ENCODE measurements at places on chromosomes 3 and 15.

DNA sequence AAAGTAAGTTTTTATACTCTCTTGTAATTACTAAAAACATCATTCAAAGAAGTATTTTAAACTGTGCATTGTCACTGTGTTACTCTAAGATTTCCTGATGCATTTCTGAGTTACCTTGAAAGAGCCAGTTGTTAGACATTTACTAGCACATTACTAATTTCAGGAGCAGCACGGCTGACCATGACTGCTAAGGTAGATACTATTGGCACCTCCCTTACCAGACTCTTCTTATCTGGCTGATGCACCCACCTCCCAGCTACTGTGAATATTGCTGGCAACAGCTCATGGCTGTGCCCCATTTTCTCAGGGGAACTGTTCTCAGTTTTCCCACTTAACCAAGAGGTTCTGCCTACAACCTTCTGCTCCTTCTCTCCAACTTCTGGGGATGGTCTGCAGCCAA, 29.4 kb downstream of the COL6A5 start:
- no peak for DNase-seq

DNA sequence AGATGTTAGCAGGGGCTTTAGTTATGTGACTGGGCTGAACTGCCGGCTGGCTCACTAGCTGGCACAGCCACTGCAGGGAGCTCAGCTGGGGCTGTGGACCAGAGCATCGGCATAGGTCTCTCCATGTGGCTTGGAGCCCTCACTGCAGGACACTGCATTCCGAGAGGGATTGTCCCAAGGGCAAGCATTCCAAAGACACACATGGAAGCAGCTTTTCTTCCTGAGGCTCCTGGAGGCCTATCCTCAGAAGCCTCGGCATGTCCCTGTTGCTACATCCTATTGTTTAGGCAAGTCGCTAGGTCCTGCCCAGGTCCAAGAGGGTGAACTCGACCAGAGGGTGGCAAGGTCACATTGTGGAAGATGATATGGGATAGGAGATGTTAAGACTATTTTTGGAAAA, 209.8 kb downstream of the PLCL2 start:
- DNase-seq, result no peak

- DNase-seq, result no peak
Observed at GRCh38 chr3:42256135-42256819, 9.7 kb downstream of the CCK start.

DNA sequence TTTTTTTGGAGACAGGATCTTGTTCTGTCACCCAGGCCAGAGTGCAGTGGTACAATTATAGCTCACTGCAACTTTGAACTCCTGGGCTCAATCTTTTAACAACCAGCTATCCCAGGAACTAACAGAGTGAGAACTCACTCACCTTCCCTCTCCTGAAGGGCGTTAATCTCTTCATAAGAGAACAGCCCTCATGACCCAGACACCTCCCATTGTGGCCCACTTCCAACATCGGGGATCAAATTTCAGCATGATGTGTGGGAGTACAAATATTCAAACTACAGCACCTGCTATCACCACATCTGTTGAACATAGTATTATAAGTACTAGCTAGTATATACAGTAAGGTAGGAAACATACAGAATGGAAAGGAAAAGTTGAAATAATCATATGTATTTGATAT, 132.5 kb downstream of the DOCK3 start:
- DNase-seq, result no peak

GRCh38 chr3:106343811-106344210, 475.0 kb upstream of the CBLB start:
- DNase-seq, result no peak

Measured in activated CD8-positive, alpha-beta memory T cell treated with anti-CD3 and anti-CD28 coated beads for 24 hours (primary cell).